Dermis blood vessel endothelial cell (primary cell): ENCODE measurements at places on chromosomes 2 and 18. TPM values are rescaled to one million over a fixed set of nuclear protein-coding genes. Genes with fewer than 3 reads are reported as not detected.

GALNT14 gene
- 0.56 and 1.7 TPM in 2 replicates for total RNA-seq

REG1B gene
- not detected in 2 replicates for total RNA-seq

L3MBTL4 gene
- 5.9 and 8.0 TPM in 2 replicates for total RNA-seq

MEP1B gene
- not detected in 2 replicates for total RNA-seq

HOXD12 gene
- total RNA-seq = not detected in 2 replicates
